ENCODE measurements at places on chromosomes 12 and 14. TPM values are rescaled to one million over a fixed set of nuclear protein-coding genes. Genes with fewer than 3 reads are reported as not detected.

The LAG3 gene
- total RNA-seq: not detected

The GUCY2C gene
- total RNA-seq: not detected

The COX8C gene
- not detected for total RNA-seq

The IL22 gene
- not detected for total RNA-seq

The ANG gene
- 2.3 TPM for total RNA-seq

The CCDC197 gene
- total RNA-seq: not detected
